NCI-H345 (cell line): ENCODE measurements at places on chromosomes 6 and 20.

DNA sequence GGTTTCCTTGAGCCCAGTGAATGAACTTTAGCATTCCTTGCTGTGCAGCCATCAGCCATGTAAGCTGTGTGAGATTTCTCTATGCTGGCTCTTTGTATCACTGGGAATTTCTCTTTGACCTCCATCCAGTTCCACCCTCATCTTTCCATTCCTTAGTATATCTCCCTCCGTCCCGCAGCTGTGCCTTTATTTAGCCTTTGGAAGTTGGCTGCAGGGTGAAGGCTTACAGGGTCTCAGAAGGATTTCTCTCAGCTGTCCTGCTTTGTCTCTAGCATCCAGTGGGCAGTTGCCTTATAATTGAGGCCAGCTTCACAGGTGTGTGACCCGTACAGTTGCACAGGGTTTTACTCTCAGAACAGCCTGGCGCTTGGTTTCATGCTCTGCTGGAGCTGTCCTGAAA is 144.3 kb downstream of the PXDC1 start:
- no peak for DNase-seq

- no peak for DNase-seq
Measured at GRCh38 chr6:143225929-143226328, 165.2 kb downstream of the AIG1 start.

- DNase-seq, result no peak
Measured at GRCh38 chr6:81246200-81246599, 506.3 kb downstream of the TENT5A start.

DNA sequence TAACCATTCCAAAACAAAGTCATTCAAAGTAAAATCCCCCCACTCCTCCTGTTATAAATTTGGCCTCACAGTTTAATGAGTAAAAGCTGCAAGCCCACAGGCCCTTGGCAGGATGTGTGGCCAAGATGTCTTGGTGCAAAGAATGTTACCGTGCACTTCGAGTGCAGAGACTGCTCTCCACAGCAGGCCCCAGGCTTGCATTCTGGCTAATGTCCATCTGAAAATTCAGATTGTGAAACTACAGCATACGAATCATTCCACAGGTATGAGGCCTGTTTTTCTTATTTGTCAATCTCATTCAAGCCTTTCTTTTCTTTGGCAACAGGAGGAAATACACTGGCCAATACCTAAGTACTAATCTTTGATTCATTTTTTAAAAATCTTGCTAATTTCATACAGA is 7.1 kb downstream of the RPS6KA2 start:
- DNase-seq, result no peak

DNA sequence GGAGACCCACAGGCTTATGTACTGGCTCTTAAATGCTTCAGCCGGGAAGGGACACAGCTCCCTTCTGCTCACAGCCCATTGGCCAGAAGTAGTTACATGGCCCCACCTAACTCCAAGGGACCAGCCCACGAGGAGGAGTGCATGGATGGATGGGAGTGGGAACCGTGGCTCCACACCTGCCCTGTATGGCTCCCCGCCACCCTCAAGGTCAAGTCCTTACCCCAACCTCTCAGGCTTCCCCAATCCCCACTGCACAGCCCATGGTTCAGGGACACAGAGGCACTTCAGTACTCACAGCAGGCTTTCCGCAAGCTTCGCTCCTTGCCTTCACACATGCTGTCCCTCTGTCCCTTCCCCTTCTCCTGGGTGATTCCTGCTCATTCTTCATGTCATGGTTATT is 137.9 kb upstream of the KCNG1 start:
- DNase-seq, result no peak

GRCh38 chr6:10146715-10147451 is 268.0 kb downstream of the TFAP2A start:
- DNase-seq, result no peak

GRCh38 chr20:6994452-6994851 is 227.0 kb downstream of the BMP2 start:
- DNase-seq, result no peak

GRCh38 chr6:131765081-131765803 is 42.6 kb upstream of the ENPP1 start:
- no peak for DNase-seq

DNA sequence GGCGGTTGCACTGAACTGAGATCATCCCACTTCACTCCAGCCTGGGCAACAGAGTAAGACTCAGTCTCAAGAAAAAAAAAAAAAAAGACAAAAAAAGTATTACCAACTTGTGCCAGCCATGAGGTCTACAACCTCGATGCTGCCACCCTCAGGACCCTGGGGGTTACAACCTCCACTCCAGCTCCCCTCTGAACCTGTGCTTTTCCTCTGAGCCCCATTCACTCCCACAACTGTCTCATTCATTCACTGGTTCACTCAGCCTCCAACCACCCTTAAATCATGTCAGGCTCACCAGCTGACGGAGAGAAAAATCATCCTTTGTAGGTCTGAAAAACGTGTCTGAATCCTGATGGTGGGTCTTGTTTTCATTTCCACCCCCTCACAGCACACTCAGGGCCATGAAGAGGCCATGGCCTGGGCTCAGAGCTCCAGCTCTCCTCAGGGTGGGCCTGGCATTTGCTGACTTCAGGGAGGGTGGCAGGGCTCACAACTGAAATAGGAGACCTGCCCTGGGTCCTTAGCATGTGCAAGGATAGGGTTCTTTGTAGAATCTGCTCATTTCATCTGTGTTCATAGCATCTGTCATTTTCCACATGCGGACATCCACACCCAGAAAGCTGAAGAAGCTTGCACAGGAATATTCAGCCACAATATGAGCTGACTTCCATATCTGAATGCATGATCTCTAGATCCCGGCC is 1.9 kb upstream of the ULBP1 start:
- peak; percentile 7 for DNase-seq

DNA sequence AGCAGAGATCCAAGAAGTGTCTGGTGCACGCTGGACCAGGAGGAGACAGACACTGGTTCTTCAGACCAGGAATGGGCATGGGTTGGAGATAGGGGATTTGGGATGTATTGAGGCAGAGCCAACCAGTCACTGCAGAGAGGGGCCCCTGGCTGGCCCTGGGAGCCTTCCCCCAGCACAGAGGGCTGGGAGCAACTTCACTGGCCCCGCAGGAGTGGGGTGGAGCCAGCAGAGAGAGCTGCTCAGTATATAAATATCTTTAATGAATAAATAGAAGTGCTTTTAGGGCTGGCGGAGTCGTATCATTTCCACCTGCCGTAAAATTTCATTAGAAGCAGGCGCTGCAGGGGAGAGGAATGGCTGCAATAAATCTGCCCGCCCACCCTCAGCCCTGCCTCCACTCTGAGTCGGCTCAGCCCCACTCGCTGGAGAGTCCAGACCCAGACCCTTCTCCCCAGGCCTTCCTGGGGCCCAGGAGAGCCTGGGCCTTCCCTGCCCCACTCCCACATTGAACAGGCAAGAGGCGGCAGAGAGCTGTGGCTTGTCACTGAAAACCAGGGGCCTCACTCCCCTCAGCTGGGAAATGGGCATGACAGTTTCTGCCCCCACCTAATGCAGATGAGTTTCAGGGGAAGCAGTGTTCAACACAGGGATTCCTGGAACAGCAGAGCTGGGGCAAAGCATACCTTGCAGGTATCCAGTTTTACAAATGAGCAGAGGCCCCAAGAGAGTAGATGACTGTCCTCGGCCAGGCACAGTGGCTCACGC is 23.9 kb upstream of the VSTM2L start:
- DNase-seq, result no peak

DNA sequence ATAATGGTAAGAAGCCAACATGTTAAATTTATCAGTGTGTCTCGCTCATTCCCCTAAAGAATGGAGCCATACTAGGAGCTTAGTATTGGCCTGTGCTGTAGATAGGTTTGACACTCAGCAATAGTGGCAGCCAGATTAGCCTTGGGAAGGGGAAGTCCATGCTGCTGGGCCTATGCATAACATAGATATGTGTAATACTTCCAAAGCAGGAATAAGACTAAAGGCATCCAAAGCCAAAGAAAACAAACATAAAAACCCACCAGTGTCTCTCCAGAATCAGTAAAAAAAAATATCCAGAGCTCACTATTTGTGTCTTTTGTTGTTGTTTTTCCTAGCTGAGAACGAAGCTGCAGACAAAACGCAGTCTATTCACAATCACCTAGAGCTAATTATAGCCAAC is 104.2 kb upstream of the STXBP5 start:
- no peak for DNase-seq

DNA sequence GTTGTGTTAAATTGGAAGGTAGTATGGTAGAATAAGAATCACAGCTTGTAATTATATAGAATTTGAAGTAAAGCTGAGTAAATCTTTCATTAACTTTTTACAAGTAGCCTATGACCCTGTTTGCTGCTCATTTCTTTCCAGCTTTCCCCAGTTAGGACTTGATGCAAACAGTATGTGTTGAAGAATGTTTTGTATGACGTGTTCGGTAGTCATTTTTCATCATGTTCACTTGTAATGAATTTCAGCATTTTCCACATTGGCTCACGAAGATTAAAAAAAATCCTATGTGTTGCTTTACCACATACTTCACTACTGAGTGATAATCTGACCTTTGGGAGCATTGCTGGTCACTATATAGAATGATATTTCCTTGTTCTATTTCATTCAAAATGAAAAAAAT is 162.4 kb downstream of the CDKAL1 start:
- DNase-seq, result no peak

- DNase-seq, result no peak
Measured at GRCh38 chr6:130046671-130047070, 28.3 kb downstream of the L3MBTL3 start.

DNA sequence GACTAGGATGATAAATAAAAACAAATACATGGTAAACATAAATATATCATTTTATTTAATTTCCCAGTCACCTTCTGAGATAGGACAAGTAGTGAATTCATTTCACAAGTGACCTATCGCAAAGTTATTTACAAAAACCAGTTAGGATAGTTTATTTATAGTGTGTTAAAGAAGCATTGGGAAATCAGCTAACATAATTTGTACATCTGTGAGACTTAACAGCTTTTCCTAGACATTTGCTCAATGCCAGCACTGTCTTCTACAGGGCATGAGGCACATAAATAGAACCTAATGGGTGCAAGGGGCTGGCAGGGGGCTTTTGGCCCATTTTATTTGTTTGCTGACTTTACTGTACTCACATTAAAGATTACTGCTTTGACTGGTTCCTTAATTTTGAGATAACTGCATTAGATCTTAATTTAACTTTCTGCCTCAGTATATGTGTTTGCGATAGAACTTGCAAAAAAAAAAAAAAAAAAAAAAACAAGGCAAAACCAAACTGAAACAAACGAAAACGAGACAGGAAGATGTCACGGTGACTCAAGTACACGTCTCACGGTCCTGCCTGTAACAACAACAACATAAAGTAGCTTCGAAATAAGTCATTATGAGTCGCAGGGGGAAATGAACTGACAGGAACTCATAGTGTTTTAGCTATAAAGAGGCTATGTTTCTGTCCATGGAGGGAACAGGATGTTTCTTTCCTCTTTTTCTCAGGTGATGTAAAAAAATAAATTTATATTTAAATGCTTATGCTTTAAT is 133.7 kb upstream of the GMDS start:
- no peak for DNase-seq

DNA sequence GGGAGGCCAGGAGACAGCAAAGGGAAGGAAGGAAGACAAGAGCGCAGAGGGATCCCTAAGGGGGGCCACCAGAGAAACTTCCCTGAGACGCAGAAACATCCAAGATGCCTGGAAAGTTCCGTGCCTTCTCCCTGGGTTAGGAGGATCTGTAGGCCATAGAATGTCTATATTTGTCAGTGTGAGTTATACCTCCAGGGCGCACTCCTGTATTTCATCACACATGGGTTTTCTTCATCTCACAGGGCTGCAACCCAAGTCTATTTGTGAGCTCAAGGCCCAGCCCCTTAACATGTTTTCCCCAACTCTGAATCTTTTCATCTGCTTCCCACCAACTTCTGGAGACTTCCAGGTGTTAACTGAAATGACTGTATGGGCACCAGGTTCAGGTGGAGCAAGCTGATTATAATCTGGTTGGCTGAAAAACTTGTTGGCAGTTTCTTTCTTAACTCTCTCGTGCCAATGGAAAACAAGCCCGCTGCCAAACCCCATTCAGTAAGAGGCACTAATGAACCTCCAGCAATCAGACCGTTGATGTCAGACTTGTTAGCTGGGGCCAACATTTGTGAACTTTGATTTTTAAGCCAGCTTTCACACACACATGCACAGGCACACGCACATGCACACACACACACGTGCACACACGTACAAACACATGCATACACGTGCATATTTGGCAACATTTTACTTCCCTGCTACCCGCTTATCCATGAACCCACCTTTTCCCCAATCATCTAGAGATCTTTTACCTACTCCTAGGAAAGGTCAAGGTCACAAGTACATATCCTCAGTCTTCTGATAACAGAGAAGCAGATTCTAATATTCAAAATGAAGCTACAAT is 247.5 kb upstream of the GMDS start:
- no peak for DNase-seq

- DNase-seq, result no peak
Measured at GRCh38 chr6:14429396-14429795, 311.8 kb downstream of the CD83 start.

DNA sequence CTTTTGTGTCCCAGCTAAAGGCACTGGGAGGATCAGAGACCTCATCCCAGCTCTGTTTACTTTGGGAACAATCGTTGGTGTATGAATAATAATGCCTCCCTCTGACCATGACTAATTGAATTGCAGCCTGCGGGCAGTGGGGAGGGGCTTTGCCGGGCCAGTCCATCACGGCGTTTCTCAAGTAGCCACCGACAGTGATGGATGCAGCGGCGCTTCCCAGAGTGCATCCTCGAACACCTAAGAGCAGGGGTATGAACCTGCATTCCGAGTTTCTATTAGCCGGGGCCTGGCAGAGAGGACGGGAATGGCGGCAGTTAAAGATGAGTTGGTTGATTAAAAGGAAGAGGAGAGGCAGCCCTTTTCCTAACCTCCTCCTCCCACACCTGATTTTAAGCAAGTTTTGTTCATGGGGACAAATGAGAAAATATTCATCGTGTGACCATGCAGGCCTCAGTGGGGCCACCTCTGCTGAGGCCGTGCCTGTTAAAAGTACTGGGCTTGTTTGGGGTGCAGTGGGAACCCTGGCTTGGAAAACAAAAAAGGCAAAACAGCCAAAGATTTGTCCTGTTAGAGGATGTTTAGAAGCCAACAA is 154.1 kb downstream of the FOXA2 start:
- peak; percentile 79 for DNase-seq

DNA sequence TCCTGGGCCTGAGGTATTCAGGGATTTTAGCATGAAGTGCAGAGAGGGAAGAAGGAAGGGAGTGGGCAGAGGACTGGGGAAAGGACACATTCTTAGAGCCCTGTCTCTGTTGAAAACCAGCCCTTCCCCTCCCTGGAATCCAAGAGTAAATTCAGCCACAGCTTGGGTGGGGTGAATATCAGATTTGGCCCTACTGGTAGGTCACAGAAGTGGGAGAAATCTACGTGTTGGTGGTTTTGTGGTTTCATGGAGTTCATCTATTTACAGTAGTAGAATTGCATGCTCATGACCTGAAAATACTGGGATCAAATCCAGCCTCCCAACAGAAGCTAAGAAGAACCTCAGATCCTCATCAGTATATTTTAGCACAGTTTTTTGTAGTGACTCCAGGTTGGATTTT is 404.4 kb downstream of the BMP2 start:
- DNase-seq, result no peak

- no peak for DNase-seq
Measured at GRCh38 chr6:17612048-17612447, 11.9 kb downstream of the FAM8A1 start.
